Ammon's horn (tissue), 1 donor: ENCODE measurements at places on chromosomes 2 and 18.

GRCh38 chr2:75200140-75201096, 1.1 kb upstream of the TACR1 start:
- peak; percentile 62 for DNase-seq

- peak; percentile 11 for DNase-seq
Measured at GRCh38 chr2:58540681-58541080, 299.6 kb upstream of the FANCL start.

DNA sequence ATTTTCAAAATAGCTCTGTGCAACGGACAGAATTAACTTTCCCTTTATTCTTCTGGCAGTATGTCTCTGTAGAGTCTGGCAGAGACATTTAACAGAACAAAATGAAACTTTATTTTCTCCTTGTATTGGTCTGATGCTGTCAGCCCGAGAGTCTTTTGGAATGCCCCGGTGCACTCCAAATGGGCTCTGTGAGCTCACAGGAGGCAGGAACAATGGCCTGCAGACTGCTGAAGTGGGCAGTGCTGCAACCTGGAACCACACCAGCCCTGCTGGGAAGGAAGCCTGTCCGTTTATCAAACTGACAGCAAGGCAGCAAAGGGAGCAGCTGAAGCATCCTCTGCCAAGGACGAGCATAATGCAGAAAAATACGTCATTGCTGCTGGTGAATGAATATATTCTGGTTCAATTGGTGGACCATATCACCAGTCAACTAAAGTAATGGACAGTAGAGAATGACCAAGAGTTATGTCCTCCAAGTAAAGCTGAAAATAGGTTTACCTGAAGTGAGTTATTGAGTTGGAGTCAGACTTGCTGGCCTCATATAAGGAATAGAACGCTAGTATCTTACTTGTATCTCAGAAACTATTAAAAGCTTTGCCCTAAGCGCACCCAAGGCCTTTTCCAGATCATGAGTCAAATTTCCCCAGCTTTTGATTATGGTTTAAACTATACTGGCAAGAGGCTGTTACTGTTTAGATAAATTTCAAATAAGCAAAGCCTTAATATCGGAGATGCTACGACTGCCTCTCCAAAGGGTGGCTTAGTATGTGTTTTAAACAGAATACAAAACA, 207.6 kb upstream of the TANK start:
- DNase-seq, result peak; percentile 7

DNA sequence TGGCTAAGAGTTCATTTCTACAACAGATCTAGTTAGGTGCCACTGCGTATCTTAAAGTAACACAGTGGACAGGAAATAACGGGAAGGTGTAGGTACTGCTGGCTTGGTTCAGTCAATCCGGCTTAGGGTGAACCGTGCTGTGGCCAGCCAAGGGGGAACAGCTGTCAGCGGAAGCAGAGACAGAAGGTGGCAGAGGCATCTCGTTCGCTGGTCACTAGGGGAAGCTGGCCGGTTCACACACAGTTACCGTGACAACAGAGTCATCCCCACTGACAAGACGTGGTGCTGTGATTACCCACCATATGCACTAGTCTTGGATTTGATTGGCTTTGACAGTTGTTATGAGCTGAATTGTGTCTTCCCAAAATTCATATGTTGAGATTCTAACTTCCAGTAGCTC, 58.8 kb upstream of the HDAC4 start:
- no peak for DNase-seq

GRCh38 chr18:36352384-36352783, 54.9 kb downstream of the FHOD3 start:
- DNase-seq, result peak; percentile 62

GRCh38 chr2:196500686-196501431, 138.7 kb upstream of the CCDC150 start:
- DNase-seq, result no peak

- DNase-seq, result no peak
Measured at GRCh38 chr18:23730857-23731256, 41.6 kb downstream of the LAMA3 start.

- DNase-seq, result peak; percentile 13
Measured at GRCh38 chr2:196980473-196980872, 54.0 kb upstream of the PGAP1 start.

DNA sequence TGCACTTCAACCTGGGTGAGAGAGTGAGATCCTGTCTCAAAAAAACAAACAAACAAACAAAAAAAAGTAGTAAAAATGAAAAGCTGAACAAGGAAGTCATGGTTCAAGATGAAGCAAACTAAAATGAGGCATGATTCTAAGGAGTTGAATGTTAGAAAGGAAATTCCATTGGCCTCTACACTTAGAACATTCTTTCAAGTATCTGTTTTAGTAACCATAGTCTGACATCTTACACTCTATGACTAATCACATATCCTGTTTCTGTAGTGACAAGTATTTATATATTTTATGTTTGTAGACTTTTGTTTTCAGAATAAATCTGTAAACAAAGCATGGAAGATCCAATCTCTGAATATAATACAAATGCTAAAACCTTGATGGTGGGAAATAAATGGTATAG, 164.1 kb downstream of the KIAA1328 start:
- DNase-seq, result no peak

GRCh38 chr2:23208339-23208738, 176.6 kb upstream of the KLHL29 start:
- DNase-seq, result no peak

GRCh38 chr2:121640380-121641316, 8.6 kb downstream of the CLASP1 start:
- peak; percentile 18 for DNase-seq

- no peak for DNase-seq
Measured at GRCh38 chr2:80050246-80050645, 254.3 kb downstream of the LRRTM1 start.

GRCh38 chr2:38960609-38961320, 71.1 kb downstream of the ARHGEF33 start:
- no peak for DNase-seq

GRCh38 chr2:12884713-12885282, 168.1 kb downstream of the TRIB2 start:
- no peak for DNase-seq

DNA sequence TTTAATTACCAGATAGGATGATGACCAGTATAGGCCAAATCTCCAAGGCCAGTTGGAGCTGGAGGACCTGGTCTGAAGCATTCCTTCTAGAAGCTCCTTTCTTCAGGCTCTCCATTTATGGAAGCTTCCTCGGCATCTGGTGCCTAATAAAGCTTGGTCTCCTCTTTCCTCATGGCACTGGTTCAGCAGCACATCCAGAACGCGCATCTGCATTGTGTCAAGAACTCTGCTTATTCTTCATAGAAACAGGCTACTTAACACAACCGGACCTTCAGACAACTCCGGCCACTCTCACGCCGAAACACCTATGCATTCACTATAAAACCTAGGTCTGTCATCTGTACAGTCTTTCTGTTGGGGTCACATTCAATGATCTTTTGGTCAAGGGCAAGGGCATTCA, 99.8 kb downstream of the COL6A3 start:
- no peak for DNase-seq

GRCh38 chr18:293536-293935, 25.7 kb upstream of the THOC1 start:
- DNase-seq, result peak; percentile 16

GRCh38 chr2:203225423-203226039, 13.3 kb upstream of the CYP20A1 start:
- no peak for DNase-seq

GRCh38 chr2:127103243-127104165, 3.5 kb downstream of the BIN1 start:
- DNase-seq, result peak; percentile 76

DNA sequence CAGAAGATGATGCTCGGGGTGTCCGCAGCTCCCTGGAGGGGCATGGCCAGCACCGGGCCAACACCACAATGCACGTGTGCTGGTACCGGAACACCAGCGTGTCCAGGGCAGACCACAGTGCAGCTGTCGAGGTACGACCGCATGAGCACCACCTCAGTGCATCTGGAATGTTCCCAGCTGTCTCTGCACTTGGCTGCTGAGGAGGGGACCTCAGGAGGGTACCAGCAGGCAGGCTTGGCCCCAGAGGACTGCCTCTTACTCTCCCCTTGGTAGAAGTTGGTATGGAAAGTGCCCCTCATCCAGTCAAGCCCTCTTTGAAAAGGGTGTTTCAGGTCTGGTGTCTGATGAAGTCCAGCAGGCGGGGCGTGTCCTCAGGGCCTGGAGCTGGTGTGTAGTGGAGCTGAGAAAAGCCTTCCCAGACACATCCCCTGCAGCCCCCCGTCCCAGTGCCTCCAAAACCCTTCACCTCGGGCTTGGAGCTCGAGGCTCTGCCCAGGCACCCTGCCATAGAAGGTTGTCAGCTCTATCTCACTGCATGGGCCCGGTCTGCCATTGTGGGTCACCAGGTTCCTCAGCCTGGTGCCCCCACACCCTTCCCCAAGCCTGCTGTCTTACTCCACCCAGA, 16.7 kb downstream of the STK25 start:
- DNase-seq, result no peak

GRCh38 chr18:34315591-34316352, 91.1 kb upstream of the NOL4 start:
- DNase-seq, result no peak

- DNase-seq, result no peak
Measured at GRCh38 chr2:217142649-217143266, 282.9 kb upstream of the TNP1 start.

- DNase-seq, result no peak
Measured at GRCh38 chr2:217436386-217436785, 566.4 kb downstream of the TNS1 start.

DNA sequence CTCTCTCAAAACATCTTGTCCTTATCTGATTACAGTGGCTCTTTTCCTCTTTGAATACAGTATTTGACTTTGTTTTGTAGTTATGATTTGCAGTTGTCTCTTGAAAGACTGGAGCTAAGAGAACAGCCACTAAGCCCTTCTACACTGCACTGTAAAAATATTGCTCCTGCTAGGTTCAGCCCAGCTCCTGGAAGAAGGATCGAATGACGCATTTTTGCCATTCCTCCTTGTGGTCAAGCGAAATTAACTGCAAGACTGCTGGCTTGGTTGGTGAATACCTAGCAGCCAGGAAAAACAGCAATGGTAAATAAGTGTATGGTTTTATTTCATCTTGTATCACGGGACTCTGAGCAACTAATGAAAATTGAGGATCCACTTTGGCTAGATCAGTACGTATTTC, 407.8 kb upstream of the CDH2 start:
- DNase-seq, result no peak

DNA sequence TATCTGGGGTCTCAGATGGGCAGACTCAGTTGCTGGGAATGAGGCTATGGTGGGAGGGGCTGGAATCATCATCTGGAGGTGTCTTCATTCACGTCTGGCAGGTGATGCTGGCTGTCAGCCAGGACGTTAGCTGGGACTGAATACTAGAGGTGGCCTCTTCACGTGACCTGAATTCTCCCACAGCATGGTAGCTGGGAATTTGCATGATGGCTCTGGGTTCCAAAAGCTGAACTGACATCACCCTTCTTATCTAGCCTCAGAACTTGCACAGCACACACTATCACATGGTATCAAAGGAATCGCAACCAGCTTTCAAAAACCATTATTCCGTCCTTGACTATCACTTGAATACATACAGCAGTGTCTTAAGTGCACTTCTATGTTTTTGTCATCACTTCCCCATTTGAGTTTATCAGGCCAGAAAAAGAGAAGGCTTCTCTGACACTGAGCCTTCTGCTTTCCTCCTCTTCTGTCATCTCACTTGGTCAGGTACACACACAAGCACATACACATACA, 53.0 kb upstream of the LRP2 start:
- no peak for DNase-seq

GRCh38 chr2:148642891-148643416, 1.6 kb upstream of the EPC2 start:
- peak; percentile 25 for DNase-seq

DNA sequence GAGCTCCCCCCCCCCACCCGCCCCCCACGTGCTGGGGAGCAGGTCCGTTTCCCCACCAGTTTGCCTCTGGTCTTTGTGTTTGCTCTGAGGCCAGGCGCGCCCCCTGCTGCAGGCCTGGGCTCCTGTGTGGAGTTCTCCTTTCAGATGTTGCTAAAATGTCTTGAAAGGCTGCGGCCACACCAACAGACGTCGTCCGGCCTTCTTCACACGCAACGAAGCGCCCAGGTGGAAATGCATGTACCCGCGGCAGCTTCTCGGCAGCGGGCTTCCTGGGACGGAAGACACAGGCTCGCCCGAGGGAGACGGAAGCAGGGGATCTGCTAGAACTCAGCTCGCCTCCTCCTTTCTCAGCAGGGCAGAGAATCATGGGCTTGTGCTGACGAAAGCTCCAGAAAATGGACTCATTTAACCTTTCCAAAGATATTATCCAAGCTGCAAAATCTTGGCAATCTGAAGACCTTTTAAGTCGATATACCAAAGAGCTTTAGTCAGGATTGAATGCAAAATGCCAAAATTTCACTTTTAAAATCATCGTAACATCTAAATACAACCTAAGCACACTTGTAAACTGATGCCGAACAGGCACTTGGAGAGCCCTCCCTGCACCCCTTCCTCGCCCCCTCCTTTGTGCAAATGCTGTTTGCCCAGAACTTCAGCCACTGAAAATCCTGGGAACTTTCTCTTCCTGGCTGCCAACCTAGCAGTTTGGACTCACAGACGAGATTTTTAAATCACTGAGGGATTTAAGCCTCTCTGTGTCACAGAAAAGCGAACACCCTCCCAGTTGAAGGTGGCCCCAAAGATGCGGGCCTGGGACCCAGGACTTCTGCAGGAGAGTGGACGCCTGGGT, 125.5 kb upstream of the ZNF516 start:
- DNase-seq, result peak; percentile 75

DNA sequence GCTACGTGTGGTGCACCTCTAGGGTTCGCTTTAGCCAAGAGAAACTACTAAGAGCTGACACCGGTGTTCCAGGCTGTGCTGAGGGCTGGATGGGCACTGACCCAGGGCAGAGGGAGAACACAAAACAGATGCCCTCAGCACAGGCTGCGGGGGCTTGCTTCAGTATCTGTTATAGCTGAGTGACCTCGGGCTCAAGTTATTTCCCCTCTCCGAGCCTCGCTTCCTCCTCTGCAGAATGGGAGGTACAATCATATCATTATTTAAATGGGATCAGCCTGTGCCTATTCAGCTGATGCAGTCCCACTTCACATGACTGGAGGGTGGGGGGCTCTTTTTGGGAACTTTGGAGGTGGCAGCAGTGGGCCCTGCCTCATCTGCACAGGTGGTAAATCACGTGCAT, 156.1 kb upstream of the APCDD1 start:
- no peak for DNase-seq

DNA sequence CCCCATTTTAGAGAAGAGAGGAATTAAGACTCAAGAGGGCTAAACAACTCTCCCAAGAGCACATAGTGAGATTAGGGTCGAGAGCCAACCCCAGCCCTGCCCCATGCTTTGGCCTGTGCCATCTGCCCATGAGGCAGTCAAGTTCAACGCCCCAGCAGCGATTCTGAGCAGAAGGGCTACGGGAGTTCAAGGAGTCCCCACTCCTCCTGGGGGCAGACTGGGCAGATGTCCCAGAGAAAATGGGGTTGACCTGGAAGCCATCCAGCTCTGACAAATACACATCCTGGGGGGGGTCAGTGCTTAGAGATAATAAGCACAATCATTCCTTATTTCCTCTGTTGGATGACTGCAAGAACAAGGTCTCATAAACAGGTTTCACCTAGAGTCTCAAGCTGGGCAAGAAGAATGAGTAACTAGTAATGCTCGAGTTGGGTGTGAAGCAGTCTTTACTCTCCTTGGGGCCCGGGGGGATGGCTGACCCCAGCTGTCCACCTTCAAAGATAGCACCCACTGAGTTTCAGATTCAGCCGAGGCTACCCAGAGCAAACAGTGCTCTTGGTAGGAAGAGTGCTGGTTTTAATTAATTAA, 716.4 kb downstream of the RNF144A start:
- DNase-seq, result no peak
